Ovary (tissue), 10 donors: ENCODE measurements at places on chromosomes 2 and 18. TPM values are rescaled to one million over a fixed set of nuclear protein-coding genes. Genes with fewer than 3 reads are reported as not detected.

- H3K27ac ChIP-seq, result no peak overlapping the region
- H3K4me1 ChIP-seq, result no peaks in the 10 kb centered on the region
- no peaks in the 10 kb centered on the region for H3K27me3 ChIP-seq
- H3K4me3 ChIP-seq, result no peak overlapping the region
- H3K36me3 ChIP-seq, result no peaks in the 10 kb centered on the region
Observed at GRCh38 chr2:226584518-226585055, 215.0 kb downstream of the IRS1 start.

Gene IKZF2
- 3.6 TPM for total RNA-seq

GRCh38 chr2:179268277-179268925 is 3.8 kb upstream of the SESTD1 start:
- H3K36me3 ChIP-seq, result no peaks in the 10 kb centered on the region
- H3K4me1 ChIP-seq, result no peaks in the 10 kb centered on the region
- H3K27ac ChIP-seq, result no peak overlapping the region
- no peak for DNase-seq

Gene ITGB6
- total RNA-seq, result 0.36 TPM

- no peak for DNase-seq
- peaks cover 6% of the 10 kb centered on the region for H3K4me1 ChIP-seq
- H3K27ac ChIP-seq, result no peak overlapping the region
Observed at GRCh38 chr18:78978349-78979055, 1.1 kb upstream of the SALL3 start.

Gene DSG2
- 30.6 TPM for total RNA-seq

Gene MC2R
- total RNA-seq, result 0.05 TPM

- no peak for DNase-seq
- H3K27me3 ChIP-seq, result no peaks in the 10 kb centered on the region
- no peak overlapping the region for H3K27ac ChIP-seq
Observed at GRCh38 chr18:4789506-4789905, 334.4 kb upstream of the DLGAP1 start.

Gene SCN9A
- total RNA-seq, result 2.0 TPM

- no peaks in the 10 kb centered on the region for H3K27me3 ChIP-seq
- H3K36me3 ChIP-seq, result no peaks in the 10 kb centered on the region
- peak; percentile 88 for DNase-seq
- peak within 1 kb of the TSS; percentile 68 for H3K4me3 ChIP-seq
Observed at GRCh38 chr2:189580658-189581353, at the start of gene SLC40A1. Gene SLC40A1 (minus strand): TSS chr2:189580786. CDS start chr2:189580460, 326 bp downstream.

DNA sequence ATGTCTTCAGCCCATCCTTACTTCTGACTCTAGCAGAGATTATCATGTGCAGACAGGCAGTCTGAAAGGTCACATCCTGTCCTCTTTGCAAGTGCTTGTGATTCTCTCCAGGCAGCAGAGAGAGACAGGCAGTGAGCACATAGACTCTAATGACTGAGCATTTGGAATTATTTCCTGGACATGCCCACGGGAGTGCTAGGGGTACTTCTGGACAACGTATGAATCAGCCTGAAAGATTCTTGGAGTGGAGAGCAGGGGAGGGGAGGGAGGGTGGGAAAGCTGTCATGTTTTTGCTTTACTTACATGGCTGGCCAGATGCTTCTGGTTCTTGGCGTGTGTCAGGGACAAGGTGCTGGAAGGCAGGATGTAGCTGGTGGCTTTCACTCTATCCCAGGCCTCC is 150.6 kb downstream of the RIF1 start:
- no peak for DNase-seq
- H3K36me3 ChIP-seq, result no peaks in the 10 kb centered on the region
- H3K27ac ChIP-seq, result no peak overlapping the region
- no peaks in the 10 kb centered on the region for H3K4me1 ChIP-seq
- H3K4me3 ChIP-seq, result no peak overlapping the region

DNA sequence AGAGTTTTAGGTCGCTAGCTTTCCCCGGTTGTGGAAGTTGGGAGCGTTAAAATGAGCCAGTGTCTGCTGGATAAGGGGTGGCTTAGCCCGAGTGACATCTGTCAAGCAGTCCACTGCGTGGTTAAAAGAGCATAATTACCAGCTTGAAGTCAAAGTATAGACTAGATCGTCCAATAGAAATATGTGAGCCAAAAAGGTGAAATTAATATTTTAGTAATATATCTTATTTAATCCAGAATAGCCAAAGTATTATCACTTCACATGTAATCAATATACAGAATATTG is 654 bp downstream of the COMMD1 start:
- DNase-seq, result no peak
- H3K27me3 ChIP-seq, result no peaks in the 10 kb centered on the region
- peak overlapping the region; percentile 75 for H3K4me3 ChIP-seq
- no peak overlapping the region for H3K27ac ChIP-seq
- no peaks in the 10 kb centered on the region for H3K4me1 ChIP-seq
- no peaks in the 10 kb centered on the region for H3K36me3 ChIP-seq

Gene TWSG1
- total RNA-seq, result 36.5 TPM

DNA sequence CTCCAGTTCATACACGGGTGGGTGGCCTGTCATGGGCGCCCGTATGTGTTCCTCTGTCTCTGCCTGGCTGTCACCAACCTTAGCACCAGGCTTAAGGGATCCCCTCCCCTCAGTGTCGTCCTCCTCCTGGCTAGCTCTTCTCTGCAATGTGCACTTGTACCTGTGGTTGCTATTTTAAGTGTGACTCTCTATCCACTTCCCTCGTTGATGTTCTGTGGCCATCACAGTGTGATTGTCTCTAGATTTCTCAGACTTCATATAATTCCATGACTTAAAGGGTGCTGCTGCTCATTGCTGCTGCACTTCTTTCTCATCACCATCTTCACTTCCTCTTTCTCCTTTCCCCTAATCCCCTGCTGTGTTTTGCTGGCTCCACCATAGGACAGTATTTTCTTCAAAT is 143.4 kb downstream of the EML6 start:
- no peaks in the 10 kb centered on the region for H3K36me3 ChIP-seq
- no peak overlapping the region for H3K4me3 ChIP-seq
- H3K4me1 ChIP-seq, result no peaks in the 10 kb centered on the region

GRCh38 chr18:58201733-58202730 is 158.0 kb downstream of the NEDD4L start:
- no peaks in the 10 kb centered on the region for H3K36me3 ChIP-seq
- DNase-seq, result no peak
- H3K27ac ChIP-seq, result no peak overlapping the region

Gene GMCL1
- 10.2 TPM for total RNA-seq

GRCh38 chr2:76870011-76870410 is 652.2 kb downstream of the LRRTM4 start:
- no peak overlapping the region for H3K27ac ChIP-seq
- no peak overlapping the region for H3K4me3 ChIP-seq
- no peaks in the 10 kb centered on the region for H3K36me3 ChIP-seq
- no peaks in the 10 kb centered on the region for H3K27me3 ChIP-seq

Gene GKN1
- total RNA-seq, result not detected

- no peaks in the 10 kb centered on the region for H3K4me1 ChIP-seq
- DNase-seq, result no peak
- H3K36me3 ChIP-seq, result no peaks in the 10 kb centered on the region
- H3K27ac ChIP-seq, result no peak overlapping the region
- H3K4me3 ChIP-seq, result no peak overlapping the region
Observed at GRCh38 chr2:166593403-166593802, 99.4 kb upstream of the SCN7A start.

GRCh38 chr2:128259585-128259984 is 59.1 kb downstream of the HS6ST1 start:
- H3K27me3 ChIP-seq, result no peaks in the 10 kb centered on the region
- H3K4me3 ChIP-seq, result no peak overlapping the region
- H3K36me3 ChIP-seq, result no peaks in the 10 kb centered on the region
- DNase-seq, result no peak
- no peaks in the 10 kb centered on the region for H3K4me1 ChIP-seq

Gene RBM44
- total RNA-seq, result 0.35 TPM

DNA sequence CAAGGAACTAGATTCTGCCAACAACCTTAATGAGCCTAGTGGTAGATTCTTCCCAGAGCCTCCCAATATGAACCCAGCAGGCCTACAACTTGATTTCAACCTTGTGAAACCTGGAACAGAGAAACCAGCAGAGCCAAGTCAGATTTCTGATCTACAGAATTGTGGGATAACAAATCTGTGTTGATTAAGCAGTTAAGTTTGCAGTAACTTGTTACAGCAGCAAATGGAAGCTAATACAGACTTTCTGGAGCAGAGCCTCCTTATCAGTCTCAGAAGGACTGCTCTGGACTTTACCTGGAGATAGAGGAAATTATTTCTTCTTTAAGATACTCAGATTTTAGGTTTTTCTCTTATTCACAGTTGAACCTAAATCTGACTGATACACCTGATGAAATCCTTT is 225.5 kb downstream of the DYM start:
- no peak for DNase-seq
- no peaks in the 10 kb centered on the region for H3K36me3 ChIP-seq
- H3K27ac ChIP-seq, result no peak overlapping the region
- no peak overlapping the region for H3K4me3 ChIP-seq

- no peak overlapping the region for H3K4me3 ChIP-seq
- H3K27ac ChIP-seq, result no peak overlapping the region
- no peak for DNase-seq
- no peaks in the 10 kb centered on the region for H3K4me1 ChIP-seq
- no peaks in the 10 kb centered on the region for H3K36me3 ChIP-seq
Observed at GRCh38 chr2:161250864-161251436, 57.3 kb upstream of the PSMD14 start.

Gene PLA2R1
- total RNA-seq, result 20.5 TPM

DNA sequence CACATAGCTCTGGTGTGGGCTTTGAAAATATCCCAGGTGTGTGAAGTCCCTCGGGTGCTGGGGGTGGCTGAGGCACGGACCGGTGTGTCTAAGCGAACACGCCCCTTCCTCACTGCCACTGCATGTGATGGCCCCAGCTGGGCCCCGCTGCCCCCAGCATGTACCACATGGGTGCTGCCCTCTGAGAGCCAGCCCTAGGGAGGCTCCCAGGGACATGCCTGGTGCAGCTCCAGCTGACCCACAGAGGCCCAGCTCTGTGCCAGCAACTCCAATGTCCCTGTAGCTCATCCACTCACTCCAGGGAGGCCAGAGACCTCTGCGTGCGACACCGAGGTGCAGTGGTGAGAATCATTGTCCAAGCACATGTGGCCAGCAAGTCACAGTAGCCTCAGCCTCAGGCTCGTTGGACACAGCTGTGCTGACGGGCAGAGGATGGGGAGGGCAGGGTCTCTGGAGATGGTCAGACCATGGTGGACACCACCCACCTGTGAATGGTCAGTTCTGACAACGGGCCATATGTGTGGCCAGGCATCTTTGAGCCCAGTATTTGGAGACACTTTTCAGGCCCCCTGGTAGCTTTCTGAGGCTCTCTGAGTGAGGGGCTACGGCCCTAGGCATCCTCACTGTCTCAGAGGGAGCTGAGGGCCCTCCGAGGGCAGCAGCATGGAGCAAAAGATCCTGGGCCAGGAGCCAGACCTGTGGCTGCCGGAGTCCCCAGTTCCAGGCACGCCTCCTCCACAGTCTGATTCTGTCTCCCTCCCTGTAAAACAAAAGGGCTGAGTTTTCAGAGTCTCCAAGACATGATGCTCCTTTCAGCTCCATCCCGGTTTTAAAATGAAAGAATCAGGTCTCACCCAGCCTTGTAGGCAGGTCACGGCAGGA is 220.7 kb downstream of the NDUFA10 start:
- no peaks in the 10 kb centered on the region for H3K27me3 ChIP-seq
- no peaks in the 10 kb centered on the region for H3K4me1 ChIP-seq
- DNase-seq, result peak; percentile 4
- H3K36me3 ChIP-seq, result no peaks in the 10 kb centered on the region
- H3K27ac ChIP-seq, result no peak overlapping the region

- no peak overlapping the region for H3K4me3 ChIP-seq
- no peaks in the 10 kb centered on the region for H3K27me3 ChIP-seq
- no peaks in the 10 kb centered on the region for H3K36me3 ChIP-seq
- DNase-seq, result no peak
- H3K27ac ChIP-seq, result no peak overlapping the region
Observed at GRCh38 chr2:236321415-236321814, 57.2 kb upstream of the ASB18 start.

GRCh38 chr18:9380101-9380500 is 45.5 kb downstream of the TWSG1 start:
- H3K27me3 ChIP-seq, result no peaks in the 10 kb centered on the region
- H3K4me1 ChIP-seq, result no peaks in the 10 kb centered on the region
- no peak overlapping the region for H3K27ac ChIP-seq
- DNase-seq, result no peak

Gene RPL31
- 3,823 TPM for total RNA-seq

Gene VIL1
- total RNA-seq, result 1.3 TPM

GRCh38 chr2:118643294-118643693 is 204.2 kb downstream of the EN1 start:
- no peaks in the 10 kb centered on the region for H3K27me3 ChIP-seq
- H3K36me3 ChIP-seq, result no peaks in the 10 kb centered on the region
- H3K4me3 ChIP-seq, result no peak overlapping the region
- DNase-seq, result no peak
- no peaks in the 10 kb centered on the region for H3K4me1 ChIP-seq

GRCh38 chr18:778194-778927 is 33.7 kb downstream of the YES1 start:
- no peaks in the 10 kb centered on the region for H3K4me1 ChIP-seq
- H3K36me3 ChIP-seq, result no peaks in the 10 kb centered on the region
- H3K27me3 ChIP-seq, result no peaks in the 10 kb centered on the region
- no peak for DNase-seq
- no peak overlapping the region for H3K4me3 ChIP-seq
- H3K27ac ChIP-seq, result no peak overlapping the region

DNA sequence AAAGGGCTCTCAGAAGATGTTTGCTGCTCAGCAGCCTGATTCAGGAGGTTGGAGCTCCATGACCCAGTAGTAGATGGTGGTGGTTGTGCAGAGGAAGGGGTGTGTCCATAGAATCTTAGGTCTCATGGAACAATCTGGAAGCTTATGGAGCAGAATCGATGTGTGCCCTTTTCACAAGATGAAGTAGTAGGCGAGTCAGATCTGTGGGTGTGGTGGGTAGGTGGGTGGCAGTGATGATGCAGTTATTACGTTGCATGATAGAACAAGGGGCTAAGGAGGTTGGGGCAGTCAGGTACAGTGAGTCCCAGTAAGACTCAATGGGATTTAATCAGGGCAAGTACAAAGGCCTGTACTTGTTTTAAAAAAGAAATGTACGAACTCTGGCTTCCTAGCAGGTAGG is 9.1 kb downstream of the TET3 start:
- no peaks in the 10 kb centered on the region for H3K4me1 ChIP-seq
- DNase-seq, result no peak
- no peaks in the 10 kb centered on the region for H3K27me3 ChIP-seq
- no peak overlapping the region for H3K27ac ChIP-seq
- H3K36me3 ChIP-seq, result no peaks in the 10 kb centered on the region

DNA sequence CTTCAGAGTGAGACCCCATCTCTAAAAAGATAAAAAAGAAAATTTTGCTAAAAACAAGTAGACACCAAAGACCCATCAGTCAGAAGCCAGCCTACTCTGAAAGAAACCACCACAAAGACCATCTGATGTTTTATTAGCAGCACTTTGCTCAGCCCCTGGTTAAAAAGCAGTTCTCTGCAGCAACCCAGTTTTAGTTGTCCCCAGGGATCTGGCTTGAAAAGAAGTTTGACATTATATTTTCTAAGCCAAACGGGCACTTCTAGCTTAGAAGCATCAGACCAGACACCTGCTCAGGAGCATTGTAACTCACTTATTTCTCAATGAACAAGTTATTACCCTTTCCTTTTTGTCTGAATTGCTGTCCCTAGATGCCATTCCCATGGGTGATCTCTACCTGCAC is 164.2 kb upstream of the ETAA1 start:
- H3K4me1 ChIP-seq, result peaks cover 3% of the 10 kb centered on the region
- H3K36me3 ChIP-seq, result no peaks in the 10 kb centered on the region
- H3K4me3 ChIP-seq, result no peak overlapping the region
- no peaks in the 10 kb centered on the region for H3K27me3 ChIP-seq
- H3K27ac ChIP-seq, result no peak overlapping the region
